Vagina (tissue), 2 donors: ENCODE measurements at places on chromosomes 13 and 19.

GRCh38 chr19:8148410-8149260, 757 bp downstream of the FBN3 start:
- no peak for DNase-seq

GRCh38 chr13:90696656-90697055, 650.8 kb upstream of the MIR17HG start:
- DNase-seq: no peak

- DNase-seq: no peak
Observed at GRCh38 chr19:41535029-41535622, 40.8 kb upstream of the CEACAM21 start.

- DNase-seq: no peak
Observed at GRCh38 chr19:17766543-17767131, 15.4 kb downstream of the FCHO1 start.

GRCh38 chr19:12187625-12188024, 24.7 kb downstream of the ZNF136 start:
- no peak for DNase-seq

DNA sequence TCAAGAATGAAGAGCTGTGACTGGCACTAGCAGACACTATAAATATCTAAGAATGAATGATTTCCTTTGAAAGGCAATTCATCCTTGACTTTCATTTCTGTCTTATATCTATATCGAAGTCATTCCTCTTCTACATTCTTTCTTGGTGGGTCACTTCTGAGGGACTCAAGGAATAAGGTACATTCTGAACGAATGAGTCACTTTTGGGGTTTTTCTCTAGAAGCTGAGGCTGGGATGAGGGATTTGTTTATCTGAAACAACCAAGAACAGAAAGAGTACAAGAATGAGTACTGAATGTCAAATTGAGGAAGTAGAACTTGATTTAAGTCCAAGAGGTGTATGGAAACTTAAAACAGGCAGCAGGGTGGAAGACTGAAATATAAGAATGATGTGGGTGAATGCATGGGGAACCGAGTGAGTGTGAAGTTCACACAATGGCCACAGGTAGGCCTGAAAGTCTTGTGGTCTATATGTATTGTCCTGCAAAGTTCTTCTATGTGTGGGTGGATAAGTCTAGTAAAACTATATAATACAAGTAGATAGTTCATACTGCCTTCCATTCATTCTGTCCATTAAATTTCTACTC, 343.9 kb downstream of the OXGR1 start:
- DNase-seq: no peak
